ENCODE measurements at places on chromosomes 7 and 10.
A peak's percentile ranks its signal among the peaks of the same experiment; 100 is the strongest.

- no peak for DNase-seq
Observed at GRCh38 chr10:78736926-78737630, 331.7 kb upstream of the ZMIZ1 start.

DNA sequence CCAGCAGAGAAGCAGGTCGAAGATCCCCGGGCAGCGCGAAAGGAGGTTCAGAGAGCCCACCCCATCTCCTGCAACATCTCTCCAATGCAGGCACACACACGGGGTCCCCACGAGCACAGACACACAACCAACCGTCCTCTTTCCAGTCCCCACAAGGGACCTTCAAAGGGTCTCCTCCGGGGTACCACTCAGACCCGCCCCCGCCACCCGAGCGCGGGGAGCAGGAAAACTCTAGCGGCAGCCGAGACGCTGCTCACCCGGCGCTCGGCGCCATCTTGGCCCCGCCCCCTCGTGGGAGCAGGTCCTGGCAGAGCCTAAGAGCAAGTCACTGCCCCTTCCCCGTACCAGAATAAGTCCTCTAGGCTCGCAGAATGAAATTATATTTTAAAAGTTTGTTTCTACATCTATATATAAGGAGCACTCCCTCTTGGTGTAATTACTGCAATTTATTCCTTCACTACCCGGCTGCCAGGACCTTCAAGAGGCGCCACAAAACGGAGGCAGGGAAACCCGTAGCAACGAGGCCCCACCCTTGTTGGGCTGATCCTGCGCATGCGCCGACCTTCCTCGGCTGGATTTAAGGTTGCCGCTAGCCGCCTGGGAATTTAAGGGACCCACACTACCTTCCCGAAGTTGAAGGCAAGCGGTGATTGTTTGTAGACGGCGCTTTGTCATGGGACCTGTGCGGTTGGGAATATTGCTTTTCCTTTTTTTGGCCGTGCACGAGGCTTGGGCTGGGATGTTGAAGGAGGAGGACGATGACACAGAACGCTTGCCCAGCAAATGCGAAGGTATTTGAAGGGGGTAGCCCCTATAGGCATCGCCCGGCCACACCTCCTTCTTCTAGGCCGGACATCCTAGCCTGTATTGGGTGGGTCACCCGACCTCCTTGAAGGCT lies at the start of the genes CNPY4 and TAF6:
Gene CNPY4, plus strand, starts transcription at position 563 of the 898 bp plus-strand sequence. Its CDS starts 111 bp downstream, at position 674.
Gene TAF6, minus strand, starts transcription at position 287 of the 898 bp plus-strand sequence. CDS start 5,149 bp downstream, outside the sequence.
- DNase-seq: peak; percentile 87

GRCh38 chr7:53245721-53246120 lies 210.3 kb downstream of the POM121L12 start:
- DNase-seq: no peak

- DNase-seq: no peak
Observed at GRCh38 chr7:134289423-134289822, 27.3 kb downstream of the SLC35B4 start.

Data from activated T-cell treated with anti-CD3 and anti-CD28 coated beads for 48 hours (primary cell).